ENCODE measurements at places on chromosomes 2 and 18. TPM values are rescaled to one million over a fixed set of nuclear protein-coding genes. Genes with fewer than 3 reads are reported as not detected.

UGT1A4 gene
- not detected for total RNA-seq

DNA sequence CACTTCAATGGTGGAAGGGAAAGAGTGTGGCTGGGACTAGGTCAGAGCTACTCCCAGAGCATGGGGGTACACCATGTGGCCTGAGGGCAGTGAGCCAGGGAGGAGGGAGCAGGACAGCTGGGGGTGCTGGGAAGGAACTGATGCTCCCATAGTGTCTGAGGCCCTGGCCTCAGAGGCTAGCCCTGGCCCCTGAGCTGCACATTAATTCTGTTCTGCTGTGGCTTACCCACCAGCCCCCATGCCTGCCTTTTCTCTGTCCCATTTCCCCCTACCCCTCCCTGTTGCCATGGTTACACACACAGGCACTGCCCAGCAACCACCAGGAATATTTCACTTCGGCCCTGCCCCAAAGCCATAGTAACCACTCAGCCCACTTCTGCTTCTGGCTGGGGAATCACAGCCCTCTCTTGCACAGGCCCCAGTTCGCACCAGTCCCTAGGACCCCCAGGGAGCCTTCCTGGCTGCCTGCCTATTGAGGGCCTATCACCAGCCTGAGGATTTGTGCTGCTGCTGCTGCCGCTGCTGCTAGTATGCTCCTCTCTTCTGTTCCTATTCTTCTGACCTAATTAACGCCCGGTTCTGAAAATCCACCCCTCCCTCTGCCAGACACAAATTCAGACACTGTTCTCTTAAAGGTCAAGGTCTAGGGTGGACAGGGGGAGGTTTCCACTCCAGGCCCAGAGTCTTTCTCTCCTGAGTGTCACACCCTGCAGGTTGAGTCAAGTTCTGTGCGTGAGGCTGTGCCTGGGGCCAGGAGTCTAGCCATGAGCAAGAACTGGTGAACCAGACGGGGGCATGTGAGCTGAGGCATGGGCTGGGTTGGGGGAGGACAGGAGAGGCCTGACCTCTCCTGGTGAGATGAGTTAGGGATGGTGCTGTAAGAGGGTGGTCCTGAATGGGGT, 87.1 kb upstream of the MCFD2 start:
- no peak for DNase-seq

GRCh38 chr2:237603049-237603717, 12.6 kb upstream of the RAB17 start:
- DNase-seq, result no peak

GRCh38 chr2:150595803-150596470, 108.5 kb upstream of the RND3 start:
- DNase-seq, result no peak

GRCh38 chr18:48049757-48050156, 119.3 kb upstream of the SMAD2 start:
- DNase-seq, result no peak

DNA sequence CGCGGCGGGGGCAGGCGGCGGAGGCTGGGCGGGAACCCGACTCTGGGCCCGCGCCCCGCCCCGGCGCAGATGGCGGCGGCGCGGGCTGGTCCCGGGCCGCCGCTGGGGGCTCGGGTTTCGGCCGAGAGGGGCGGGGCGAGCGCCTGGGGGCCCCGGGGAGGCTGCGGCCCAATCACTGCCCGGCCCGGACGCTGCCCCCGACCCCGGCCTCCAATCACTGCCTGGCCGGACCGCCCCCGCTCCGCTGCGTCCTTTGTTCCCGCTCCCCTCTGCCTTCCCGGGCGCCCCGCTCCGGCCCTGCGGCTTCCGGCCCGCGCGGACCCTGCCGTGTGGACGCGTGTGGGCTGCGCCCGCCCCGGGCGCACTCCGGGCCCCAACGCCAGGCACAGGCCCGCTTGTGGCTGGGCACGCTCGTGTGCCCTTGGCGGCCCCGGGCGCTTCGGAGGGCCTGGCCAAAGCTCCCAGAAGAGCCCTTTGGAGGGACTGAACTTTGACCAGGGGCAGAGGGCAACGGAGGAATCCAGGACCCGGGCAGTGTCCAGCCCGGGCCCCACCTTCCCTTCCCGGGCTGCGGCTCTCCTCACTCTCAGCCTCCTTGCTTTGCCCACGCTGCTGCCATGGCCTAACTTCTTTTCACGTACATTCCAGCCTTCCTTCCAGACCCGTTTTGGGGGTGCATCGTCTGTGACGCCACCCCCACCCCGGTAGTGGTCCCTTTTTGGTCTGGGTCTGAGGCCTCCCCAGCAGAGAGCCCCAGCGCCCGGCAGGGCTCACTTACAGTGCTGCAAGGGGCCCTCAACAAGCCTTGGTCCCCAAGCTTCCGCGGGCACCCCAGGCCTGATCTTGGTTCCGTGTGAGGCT, 27.1 kb upstream of the PTMA start:
- DNase-seq, result peak; percentile 91

GRCh38 chr2:136245211-136245610, 127.3 kb upstream of the CXCR4 start:
- no peak for DNase-seq

Measured in uterus (tissue), 4 donors.